ENCODE measurements at places on chromosomes 3 and 15.

GRCh38 chr15:96053781-96054428 lies 276.6 kb upstream of the NR2F2 start:
- no peak for ATAC-seq

GRCh38 chr3:129417326-129417725 lies 11.1 kb downstream of the EFCAB12 start:
- no peak for ATAC-seq

DNA sequence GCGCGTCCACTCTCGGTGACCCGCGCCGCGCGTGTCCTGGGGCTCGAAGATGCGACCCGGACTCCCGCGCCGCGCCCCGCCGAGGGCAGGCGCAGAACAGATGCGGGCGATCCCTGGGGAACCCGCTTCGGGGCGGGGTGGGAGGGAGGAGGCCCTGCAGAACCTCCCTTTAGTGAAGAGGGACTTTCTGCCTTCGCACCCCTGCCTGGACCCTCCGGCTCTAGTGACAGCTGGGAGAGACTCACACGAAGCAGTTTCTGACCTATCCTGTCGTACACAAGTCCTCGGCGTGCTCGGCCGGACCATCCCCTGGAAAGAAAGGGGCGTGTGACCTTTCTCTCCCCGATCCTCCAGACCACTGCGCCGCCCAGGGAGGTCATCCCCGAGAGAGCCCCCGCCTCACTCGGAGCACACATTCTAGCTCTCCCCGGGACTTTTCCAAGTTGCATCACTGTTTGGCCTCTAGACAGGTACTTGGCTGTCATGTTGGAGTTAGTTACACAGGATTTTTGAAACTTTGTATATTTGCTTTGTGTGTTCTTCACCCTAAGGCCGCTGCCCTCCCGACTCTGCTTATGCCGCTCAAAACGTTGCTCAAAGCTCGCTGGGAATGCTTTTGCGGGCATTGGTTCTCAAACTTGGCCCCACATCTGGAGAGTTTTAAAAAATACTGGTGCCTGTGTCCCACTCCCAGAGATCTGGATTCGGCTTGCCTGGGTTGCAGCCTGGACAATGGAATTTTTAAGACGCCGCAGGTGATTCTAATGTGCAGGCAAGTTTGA lies 582 bp downstream of the CGNL1 start:
- ATAC-seq: peak; percentile 24

DNA sequence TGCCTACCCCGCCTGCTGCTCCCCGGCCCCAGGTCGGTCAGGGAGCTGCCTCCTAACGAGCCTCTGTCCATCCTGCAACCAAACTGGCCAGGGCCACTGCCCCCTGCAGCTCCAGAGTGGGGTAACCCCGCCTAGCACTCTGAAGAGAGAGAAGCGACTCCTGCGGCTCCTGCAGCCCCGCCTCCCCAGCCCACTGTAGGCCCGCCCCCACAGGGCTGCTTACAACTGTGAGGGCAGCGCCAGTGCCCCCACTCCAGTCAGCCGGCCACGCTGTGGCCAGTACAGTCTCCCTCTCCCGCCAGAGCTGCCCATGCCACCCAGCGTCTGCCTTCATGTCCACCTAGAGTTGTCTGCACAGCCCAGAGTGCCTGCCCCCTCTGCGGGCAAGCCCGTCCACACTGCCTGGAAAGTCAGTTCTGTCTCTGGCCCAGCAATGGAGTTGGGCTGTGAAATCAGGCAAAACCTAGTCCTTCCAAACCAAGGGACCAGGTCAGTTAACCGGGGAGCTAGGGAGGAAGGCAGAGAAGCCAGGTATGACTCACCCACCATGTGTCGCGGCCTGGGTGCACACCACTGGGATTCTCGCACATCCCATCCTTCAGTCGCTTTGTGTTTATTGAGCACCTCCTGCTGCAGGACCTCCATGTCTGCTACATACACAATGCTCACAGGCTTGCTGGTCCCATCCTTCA lies 2.4 kb downstream of the UCN2 start:
- no peak for ATAC-seq

DNA sequence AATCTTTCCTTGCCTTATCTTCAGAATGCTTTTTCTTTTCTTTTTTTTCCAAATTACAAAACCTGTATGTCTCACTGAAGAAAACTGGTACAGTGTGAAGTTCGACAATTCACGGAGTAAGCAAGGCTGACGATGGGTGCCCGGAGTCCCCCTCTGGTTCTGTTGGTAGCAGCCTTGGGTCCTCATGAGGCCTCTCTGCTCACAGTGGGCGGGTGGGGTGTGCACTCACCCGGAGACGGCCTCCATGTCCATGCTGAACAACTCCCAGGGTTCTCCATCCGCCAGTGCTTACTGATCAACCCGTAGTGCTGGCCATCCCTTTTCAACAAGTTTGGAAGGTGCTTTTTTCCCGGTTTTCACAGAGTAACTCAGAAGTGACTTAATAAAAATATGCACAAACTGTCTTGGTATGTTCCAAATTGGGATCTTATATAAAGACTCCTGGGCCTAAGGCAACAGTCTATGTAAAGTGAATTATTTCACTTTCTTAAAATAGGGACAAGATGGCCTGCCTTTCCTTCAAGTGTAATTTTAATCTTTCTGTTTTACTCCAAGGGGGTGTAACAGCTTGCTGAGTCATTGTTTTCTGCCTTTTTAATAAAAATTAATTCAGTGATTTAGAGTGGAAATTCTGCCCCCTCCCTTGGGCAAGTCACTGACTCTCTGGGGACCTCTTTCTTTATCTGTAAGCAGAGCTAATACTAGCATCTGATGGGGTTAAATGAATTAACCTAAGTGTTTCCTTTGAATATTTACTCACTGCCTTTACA lies 23.7 kb downstream of the LRRK1 start:
- ATAC-seq: no peak

Measured in stimulated activated memory B cell treated with anti-CD40 and anti-IgM and Interleukin-4, amounts not matched to agents 10 μg/mL and 1 μg/mL and 100 μg/mL, for 72 hours (primary cell).